ENCODE measurements at places on chromosomes 3 and 15.

DNA sequence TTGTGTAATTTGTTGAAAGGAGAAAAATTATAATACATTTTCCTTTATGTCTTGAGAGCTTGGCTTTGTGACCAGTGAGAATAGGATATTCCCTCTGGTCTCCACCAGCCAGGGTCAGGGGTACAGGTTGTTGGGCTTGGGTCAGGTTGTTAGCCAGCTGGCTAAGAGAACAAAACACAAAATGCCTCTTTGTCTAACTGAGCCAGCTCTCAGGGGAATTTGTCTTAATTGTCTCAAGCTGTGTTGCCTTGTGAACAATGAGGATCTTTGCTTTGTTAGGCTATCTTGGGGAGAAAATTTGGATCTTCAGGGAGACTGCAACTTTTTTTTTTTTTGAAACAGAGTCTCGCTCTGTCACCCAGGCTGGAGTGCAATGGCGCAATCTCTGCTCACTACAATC, 17.7 kb upstream of the GK5 start:
- no peak for DNase-seq

DNA sequence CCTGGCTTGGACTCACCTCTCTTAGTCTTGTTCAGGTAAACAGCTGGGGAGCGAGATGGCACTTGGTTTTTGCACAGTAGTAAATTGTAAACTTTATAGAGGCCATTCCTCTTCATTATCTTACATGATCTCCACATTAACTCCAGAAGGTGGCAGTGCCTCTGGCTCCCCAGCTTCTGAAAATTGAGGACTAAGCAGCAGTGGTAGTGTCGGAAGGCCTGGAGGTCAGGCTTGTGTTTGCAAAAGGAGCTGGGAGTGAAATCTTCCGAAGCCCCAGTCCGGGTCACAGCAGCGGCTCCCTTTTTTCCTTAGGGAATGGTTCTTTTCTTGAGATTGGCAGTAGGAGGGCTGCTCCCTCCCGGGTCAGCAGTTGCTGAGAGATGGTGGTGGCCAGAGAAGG, 85.7 kb downstream of the FNDC3B start:
- DNase-seq: no peak

- DNase-seq: no peak
Measured at GRCh38 chr3:126304704-126305103, 52.5 kb downstream of the KLF15 start.

- DNase-seq: no peak
Measured at GRCh38 chr15:49410641-49411040, 12.4 kb upstream of the FGF7 start.

GRCh38 chr3:49779358-49780079, 6.8 kb downstream of the IP6K1 start:
- no peak for DNase-seq

- DNase-seq: no peak
Measured at GRCh38 chr3:148408667-148409066, 289.0 kb upstream of the AGTR1 start.

DNA sequence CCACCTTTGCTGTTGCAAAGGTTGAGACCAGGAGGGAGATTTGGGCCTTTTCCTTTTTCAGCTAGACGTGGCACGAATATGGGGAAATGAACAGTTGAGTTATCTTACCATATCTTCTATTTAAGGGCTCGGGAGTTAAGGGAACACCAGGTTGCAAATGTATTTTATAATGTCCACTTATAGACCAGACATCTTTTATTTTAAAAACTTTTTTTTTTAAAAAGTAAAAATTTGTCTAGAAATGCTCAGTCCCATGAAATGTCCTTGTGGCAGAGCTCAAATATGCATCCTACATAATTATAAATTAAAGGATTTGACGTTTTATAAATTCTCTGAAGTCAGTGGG, 103.6 kb upstream of the VEPH1 start:
- DNase-seq: no peak

GRCh38 chr15:80561500-80561899, 133.6 kb upstream of the ABHD17C start:
- no peak for DNase-seq

GRCh38 chr3:148232389-148232788, 465.3 kb upstream of the AGTR1 start:
- no peak for DNase-seq

DNA sequence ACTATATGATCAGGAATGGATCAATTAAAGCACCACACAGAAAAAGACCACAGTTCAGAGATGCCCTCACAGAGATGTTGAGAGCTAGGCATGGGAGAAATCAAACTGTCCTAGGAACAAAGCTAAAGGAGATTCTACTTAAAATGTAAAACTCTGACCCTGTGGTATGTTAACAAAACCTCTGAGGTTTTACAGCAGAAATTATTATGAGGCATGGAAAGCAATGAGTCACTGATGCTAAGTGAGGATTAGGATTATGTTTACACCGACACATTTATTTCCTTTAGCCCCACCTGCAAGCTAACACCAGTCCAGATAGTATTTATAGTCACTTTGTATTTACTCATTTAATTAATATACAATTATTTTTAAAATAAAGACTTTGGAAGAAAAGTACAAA, 1242.2 kb downstream of the OTOL1 start:
- no peak for DNase-seq

- DNase-seq: no peak
Measured at GRCh38 chr3:197576838-197577237, 21.1 kb upstream of the BDH1 start.

DNA sequence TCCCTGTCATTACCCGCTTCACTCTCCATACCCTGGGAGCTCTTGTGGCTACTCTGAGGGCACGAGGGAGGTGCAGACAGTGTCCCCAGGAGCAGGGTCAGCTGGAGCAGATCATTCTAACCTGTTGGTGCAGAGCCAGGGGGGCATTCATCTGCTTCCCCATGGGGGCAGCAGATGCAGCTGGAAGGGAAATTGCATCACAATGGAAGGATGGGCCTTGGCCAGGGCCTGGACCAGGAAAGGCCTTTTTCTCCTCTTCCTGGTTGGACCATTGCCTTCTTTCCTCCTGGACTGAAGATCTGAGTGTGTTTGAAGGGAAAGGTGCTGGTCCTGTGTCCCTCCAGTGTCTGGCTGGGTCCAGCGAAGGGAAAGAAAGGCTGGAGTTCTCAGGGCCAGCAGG, 55.7 kb downstream of the EPHB1 start:
- no peak for DNase-seq

GRCh38 chr3:41200669-41201021, 1.3 kb downstream of the CTNNB1 start:
- DNase-seq: peak; percentile 28

- no peak for DNase-seq
Measured at GRCh38 chr15:74395319-74396145, 28.1 kb upstream of the CYP11A1 start.

- DNase-seq: no peak
Measured at GRCh38 chr3:138369151-138369900, 20.9 kb downstream of the MRAS start.

GRCh38 chr15:34810443-34811129, 15.2 kb upstream of the ACTC1 start:
- no peak for DNase-seq

DNA sequence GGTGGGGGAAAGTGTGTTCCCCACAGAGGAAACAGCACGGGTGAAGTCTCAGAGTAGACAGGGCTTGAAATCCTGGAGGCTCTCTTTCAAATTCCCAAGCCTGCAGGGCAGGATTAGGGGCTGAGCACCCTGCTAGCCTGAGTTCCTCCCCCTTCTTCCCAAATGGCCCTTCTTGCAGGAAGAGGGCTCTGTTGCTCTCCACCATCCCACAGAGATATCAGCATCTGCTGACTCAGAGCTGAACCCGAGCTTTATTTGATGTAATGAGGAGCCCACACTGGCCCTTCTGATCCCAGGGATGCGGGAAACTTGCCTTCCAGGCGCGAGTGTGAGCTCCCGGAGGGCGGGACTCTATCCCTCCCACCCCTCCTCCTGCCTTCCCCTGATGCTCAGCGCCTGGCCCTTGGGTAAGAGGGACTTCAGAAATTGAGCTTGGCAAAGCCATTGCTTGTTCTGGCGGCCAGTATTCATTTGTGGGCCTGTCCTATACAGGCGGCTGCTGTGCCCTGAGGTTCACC, 1.4 kb upstream of the STRA6 start:
- DNase-seq: no peak

DNA sequence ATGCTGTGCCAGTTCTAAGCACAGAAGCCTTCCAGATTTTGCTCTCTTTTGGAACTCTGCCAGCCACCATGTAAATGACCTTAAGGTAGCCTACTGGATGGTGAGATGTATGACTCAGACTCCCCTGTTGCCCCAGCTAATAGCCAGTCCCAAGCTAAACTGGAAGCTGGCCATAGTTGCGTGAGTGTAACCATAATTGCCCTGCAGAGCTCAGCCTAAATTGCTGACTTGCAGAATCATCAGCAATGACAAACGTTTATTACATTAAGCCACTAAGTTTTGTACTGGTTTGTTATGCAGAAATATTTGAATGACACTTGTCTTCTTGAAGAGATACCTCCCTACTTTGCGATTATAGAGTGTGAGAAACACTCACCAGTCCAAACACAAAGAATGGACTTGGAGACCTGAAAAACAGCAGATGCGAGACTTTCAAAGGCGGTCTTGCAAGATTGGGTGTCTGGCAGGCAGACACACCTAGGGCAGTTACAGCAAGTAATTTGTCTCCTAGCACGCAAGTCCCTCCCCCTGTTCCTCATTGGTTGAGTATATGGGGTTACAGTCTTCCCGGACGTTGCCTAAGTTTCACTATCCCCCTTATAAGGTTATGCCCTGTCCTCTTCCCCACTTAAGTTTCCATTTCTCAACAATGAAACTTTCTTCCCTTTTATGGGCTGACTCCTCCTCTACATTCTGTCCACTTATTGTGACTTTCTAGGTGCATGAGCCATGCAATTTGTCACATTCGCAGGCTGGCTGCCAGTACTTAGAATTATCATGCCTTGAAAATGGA, 83.6 kb upstream of the XCR1 start:
- DNase-seq: no peak

GRCh38 chr3:12349895-12350811, 61.3 kb downstream of the PPARG start:
- no peak for DNase-seq

GRCh38 chr3:12336099-12336498, 47.2 kb downstream of the PPARG start:
- no peak for DNase-seq

GRCh38 chr3:150710097-150710496, 6.4 kb upstream of the ERICH6 start:
- no peak for DNase-seq

DNA sequence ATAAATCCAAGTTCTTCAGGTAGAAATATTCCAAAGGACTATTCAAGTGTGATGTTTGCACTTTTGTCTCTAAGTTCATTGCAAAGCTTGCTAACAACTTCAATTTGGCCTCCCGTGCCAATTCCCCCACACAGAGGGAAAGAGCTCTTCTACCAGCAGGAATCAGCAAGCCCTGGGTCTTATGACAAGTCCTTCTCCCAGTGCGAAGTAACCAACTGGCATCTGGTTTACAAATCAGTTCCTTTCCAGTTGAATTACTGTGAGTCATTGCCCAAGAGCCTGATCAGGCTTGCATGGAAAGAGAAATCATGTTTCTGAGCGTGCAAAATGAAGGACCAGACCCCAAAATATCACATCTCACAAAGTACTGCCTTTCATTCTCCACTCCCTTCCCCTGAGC, 62.7 kb upstream of the SLCO3A1 start:
- DNase-seq: no peak

GRCh38 chr3:197889204-197889930, 60.6 kb upstream of the RPL35A start:
- no peak for DNase-seq

GRCh38 chr3:170010498-170010897, 27.3 kb upstream of the GPR160 start:
- DNase-seq: no peak

GRCh38 chr15:95604634-95605036, 725.9 kb upstream of the NR2F2 start:
- no peak for DNase-seq

- no peak for DNase-seq
Measured at GRCh38 chr3:117756563-117756962, 1047.0 kb downstream of the TUSC7 start.

DNA sequence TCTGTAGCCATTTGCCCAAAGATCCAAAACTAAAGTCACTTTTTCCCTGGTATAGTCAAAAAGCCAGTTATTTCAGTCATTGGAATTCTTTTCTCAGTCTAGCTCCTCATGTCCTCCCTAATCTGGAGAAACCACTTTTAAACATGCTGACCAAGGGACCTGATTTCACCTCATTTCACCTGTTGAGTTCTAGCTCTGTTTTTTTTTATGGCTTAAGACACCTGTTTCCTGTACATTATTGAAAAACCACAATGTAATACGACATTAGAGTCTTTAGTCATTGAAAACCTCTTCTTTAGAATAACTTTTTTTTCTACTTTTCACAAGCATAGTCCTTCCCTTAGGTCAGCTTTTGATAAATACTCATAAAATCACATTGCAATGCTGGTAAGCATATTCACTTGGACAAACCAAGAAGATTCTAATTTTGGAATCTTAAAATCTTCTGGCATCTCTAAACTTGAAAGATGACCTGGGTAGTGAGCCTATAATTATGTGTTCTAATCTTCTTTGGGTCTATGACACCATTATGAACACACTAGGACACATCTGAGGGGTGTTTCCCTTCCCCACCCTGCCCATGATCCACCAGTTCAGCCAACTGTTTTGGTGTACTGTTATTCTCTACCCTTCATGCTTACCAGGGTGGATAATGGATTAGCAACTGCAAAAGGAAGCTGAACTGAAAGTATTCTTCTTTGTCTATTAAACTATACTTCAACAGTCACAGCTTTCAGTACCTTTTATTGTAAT, 103.5 kb upstream of the FXR1 start:
- DNase-seq: no peak

DNA sequence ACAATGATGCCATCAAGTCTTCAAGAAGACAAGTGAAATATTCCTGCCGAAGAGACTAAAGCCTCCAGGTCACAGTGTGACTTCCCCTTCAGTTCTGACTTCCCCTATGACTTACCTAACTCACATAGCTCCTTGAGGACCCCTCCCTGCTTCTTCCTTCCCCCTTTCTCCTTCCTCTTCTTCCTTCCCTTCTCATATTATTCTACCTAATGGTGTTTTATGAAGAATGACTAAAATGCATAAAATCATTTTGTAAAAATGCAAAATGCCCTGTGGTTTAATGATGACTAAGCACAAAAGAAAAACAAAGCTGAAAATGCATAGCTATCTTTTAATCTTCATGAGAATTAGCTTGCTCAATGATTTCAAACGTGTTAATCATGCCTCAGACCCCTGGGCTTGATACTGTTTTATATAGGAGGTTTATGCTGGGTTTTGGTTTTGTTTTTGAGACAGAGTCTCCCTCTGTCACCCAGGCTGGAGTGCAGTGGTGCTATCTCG, 26.1 kb upstream of the TM4SF4 start:
- DNase-seq: no peak

- no peak for DNase-seq
Measured at GRCh38 chr3:22685597-22685996, 517.5 kb upstream of the UBE2E2 start.

GRCh38 chr3:50542177-50543034, 25.1 kb downstream of the C3orf18 start:
- no peak for DNase-seq

DNA sequence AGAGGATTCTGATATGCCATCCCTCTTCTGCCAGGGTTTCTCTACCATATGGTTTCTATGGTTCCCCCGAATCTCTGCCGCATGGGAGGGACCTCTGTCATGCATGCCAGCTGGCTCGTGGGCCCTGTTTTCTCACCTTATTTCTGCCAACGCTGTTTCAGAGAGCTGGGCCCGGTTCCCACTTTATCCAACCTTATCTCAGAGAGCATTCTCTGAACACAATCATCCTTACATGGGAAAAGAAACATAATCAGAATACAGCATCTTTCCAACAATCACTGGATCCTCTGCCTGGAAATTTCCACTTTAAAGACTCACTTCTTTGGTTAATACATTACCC, 234.5 kb upstream of the ZBTB20 start:
- DNase-seq: no peak

- no peak for DNase-seq
Measured at GRCh38 chr3:124201226-124201625, 209.3 kb upstream of the ROPN1 start.

Measured in right renal pelvis (tissue), 4 donors.